ENCODE measurements at places on chromosomes 7 and 10.

DNA sequence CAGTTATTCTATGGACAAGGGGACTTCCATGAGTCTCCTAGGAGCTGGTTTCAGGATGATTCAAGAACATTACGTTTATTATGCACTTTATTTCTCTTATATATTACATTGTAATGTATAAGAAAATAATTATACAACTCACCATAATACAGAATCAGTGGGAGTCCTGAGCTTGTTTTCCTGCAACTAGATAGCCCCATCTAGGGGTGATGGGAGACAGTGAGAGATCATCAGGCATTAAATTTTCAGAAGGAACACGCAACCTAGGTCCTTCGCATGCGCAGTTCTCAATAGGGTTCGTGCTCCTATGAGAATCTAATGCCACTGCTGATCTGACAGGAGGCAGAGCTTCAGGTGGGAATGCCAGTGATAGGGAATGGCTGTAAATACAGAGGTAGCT is 137.9 kb downstream of the ANKRD30A start:
- no peak for DNase-seq

DNA sequence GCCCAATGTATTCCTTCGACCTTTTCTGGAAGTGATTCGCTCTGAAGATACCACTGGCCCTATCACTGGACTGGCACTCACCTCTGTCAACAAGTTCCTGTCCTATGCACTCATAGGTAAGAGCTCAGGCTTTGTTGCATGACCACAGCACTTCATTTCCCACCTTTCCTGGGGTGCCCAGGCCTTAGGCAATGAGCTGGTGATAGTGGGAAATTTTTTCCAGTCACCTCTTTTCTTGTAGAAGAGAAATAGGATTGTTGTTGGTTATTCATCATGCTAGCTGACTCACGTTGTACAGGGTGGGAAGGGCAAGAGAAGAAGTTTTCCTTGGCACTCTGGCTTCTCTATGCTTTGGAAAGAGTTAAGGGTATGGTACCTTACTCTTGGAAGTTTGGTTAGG is 51.4 kb upstream of the NFKB2 start:
- DNase-seq: no peak

- DNase-seq: no peak
Observed at GRCh38 chr10:69465457-69466157, 14.3 kb downstream of the TSPAN15 start.

DNA sequence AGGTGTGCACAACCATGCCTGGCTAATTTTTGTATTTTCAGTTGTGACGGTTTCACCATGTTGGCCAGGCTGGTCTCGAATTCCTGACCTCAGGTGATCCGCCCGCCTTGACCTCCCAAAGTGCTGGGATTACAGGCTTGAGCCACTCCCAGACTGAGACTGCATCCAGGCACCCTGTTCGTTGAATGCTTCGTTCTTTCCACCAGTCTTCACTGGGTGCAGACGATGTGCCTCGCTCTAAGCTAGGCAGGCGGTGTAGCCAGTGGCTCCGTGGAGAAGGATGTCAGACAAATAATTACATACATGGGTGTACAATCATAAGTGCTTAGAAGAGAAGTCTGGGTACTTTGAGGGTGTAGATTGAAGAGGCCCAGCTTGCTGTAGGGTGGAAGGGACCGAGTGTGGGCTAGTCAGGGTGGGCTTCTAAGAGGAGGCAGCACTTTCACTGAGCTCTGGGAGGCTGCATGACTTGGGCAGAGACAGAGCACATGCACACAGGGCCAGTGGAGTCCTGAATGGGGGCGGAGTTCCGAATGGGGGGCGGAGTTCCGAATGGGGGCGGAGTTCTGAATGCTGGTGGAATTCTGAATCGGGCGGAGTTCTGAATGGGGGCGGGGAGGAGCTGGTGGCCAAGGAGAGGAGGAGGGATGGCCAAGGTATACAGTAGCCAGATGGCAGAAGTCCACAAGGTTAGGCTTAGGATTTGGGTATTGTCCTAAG is 74.3 kb downstream of the COL26A1 start:
- no peak for DNase-seq

- no peak for DNase-seq
Observed at GRCh38 chr7:106772655-106773108, 92.4 kb upstream of the PIK3CG start.

DNA sequence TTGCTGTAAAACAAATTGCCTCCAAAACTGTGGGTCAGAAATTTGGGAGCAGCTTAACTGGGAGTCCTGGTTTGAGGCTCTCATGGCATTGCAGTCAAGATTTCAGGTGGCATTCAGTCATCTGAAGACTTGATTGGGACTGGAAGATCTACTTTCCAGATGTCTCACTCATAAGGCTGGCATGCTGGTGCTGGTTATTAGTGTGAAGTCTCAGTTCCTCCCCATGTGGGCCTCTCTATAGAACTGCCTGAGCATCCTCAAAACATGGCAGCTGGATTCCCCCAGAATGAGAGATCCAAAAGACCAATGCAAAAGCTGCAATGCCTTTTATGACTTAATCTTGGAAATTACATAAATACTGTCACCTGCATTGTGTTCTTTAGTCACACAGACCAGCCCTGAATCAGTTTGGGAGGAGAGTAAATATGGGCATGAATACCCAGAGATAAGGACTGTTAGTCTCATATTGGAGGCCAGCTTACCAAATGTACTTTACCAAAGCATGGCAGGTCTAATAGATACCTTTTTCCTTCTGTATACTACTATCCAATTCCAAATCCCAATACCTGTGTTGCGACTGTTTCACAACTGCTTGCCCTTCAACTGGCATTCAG is 6.5 kb upstream of the HERPUD2 start:
- DNase-seq: no peak

- DNase-seq: no peak
Observed at GRCh38 chr7:154566877-154567276, 436.0 kb downstream of the PAXIP1 start.

- no peak for DNase-seq
Observed at GRCh38 chr7:77863860-77864259, 65.3 kb downstream of the PHTF2 start.

DNA sequence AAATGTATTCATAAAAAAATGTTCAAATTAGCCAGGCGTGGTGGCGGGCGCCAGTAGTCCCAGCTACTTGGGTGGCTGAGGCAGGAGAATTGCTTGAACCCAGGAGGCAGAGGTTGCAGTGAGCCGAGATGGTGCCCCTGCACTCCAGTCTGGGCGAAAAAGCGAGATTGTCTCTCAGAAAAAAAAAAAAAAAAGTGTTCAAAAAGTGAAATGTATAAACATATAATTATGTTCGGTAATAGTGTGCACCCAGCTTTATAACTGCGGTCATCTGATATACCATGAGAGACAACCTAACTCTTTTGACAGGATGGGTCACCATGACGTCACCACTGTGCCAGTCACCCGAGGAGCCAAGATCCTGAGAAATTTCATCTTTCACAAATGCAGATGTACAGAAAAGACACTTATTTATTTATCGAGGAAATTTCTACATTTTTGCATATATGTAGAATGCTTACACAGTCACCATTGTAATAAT is 594 bp upstream of the RP9 start:
- no peak for DNase-seq

DNA sequence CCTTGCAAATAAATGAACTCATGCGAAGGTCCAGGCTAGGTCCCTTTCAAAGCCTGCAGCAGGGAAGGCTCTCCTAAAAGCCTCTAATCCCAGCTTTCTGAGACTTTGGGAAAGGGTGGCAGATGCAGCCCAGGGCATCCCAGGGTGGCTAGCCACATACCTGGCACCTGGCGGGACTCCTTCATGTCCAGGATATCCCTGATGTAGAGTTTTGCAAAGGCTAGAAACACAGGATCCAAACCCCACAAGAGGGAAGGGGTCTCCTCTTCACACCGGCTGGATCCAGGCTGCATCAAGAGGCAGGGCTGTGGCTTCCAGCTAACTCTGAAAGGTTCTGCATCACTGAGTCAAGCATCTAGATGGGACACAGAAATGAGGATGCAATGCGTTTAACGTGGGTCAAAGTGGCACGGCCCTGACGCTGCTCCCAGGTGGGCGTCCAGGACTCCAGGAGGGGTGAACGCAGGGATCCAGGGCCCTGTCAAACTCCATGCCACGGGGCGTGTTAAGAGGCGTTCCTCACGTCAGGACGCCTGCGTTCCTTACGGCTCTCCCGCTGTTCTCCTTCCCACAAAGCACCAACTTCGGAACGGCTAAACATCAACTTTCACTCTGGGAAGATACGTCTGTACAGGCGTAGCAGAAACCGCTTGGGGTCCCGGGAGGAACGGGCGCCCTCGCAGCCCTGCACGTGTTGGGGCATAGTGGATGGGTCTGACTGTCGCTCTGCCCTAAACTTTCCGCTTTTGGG is 507 bp downstream of the STN1 start:
- no peak for DNase-seq

- DNase-seq: no peak
Observed at GRCh38 chr7:71442492-71443190, 310.7 kb downstream of the GALNT17 start.

DNA sequence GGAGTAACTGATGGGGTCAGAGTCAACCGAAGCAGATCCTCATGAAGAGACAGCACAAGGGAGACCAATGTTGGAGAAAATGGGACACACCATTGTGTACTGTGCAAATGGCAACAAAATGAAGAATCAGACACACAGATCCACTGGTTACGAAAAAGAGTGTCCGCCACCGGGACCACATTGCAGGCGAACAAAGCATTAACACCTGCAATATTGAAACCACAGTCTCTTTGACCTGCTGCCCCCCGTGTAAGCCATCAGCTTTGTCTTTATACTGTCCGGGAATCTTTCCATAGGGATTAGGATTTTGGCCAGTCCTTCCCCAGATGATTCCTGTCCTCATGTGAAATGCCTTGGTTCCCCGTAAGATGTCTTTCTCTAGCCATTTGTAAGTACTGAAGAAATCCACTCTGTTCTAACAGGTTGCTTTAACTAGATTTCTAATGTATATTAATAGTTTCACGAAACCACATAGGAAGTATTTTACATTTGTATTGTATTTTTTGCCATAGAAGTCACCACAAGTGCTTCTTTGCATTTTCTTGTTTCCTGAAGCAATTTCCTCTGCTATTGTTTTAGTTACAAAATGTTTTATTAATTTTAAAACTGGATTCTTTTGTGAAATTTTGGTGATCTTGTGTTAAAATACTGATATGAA is 140.8 kb upstream of the NFE2L3 start:
- no peak for DNase-seq

DNA sequence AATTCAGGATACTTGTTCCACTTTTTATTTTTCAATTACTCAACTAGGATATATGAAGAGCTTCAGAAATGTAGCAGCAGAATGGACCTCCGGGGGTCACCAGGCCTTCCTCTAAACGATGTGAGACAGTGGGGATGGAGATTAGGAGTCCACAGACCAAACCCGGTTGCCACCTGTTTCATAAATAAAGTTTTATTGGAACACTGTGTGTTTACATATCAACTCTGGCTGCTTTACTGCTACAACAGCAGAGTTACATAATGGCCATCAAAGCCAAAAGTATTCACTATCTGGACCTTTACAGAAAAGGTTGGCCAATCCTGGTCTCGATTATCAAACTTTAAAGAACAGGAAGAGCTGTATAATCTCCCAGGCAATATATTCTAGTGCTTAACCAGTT is 30.8 kb downstream of the RAPGEF5 start:
- DNase-seq: no peak

DNA sequence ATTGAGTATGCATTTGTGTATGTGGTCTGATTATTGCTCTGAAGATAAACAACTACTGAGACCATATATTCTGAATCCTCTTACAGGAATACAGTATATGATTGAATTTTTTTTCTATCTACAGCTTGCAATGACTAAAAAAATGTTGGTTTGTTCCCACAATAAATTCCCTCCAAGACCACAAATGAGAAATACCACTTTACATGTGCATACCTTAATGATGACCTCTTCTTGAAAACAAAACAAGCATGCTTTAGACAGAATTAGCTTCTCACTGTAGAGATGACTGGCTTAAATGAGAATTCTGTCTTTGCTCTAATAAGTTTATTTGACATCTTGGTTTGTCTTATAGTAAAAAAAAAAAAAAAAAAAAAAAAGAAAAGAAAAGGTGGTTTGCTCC is 241.5 kb downstream of the PCDH15 start:
- no peak for DNase-seq

- no peak for DNase-seq
Observed at GRCh38 chr10:34628174-34628796, 186.8 kb downstream of the PARD3 start.

GRCh38 chr10:117271427-117271826 is 30.5 kb downstream of the SLC18A2 start:
- DNase-seq: no peak

DNA sequence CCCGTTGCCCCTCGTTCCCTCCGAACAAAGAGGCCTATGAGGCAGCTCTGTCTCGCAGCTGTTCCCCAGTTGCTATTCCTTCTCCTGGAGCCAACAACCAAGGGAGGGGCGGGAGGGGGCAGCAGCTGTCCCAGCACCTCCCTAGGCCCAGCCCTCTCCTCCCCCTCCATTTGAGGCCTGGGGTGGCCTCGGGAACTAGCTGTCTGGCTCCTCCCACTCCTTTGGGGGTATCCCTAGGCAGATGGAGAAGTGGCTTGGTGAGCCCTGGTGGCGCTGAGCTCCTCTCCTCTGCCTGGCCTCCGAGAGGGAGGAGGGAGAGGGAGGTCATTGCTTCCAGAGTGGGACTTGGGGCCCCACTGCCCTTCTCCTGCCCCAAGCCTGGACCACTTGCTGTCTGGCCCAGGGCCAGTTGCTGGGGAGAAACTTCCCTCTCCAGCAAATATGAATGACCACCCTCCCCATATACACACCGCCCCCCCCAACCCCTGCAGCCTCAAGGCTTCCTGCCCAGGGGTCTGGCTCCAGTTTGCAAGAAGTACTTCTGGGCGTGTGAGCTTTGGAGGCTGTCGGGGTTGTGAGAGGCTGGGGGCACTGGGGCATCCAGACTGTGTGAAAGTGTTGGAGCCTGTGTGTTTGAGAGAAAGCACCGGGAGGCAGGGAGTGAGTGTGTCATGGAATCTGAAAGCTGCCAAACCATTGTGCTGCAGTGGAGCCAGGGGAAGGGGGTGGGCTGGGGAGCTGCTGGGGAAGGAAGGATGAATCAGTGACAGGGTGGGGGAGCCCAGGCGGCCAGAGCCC is 3.1 kb downstream of the FLNC start:
- no peak for DNase-seq

GRCh38 chr10:12420530-12421120 is 71.3 kb downstream of the CAMK1D start:
- no peak for DNase-seq

- no peak for DNase-seq
Observed at GRCh38 chr7:46830-47140, 145.6 kb upstream of the FAM20C start.

DNA sequence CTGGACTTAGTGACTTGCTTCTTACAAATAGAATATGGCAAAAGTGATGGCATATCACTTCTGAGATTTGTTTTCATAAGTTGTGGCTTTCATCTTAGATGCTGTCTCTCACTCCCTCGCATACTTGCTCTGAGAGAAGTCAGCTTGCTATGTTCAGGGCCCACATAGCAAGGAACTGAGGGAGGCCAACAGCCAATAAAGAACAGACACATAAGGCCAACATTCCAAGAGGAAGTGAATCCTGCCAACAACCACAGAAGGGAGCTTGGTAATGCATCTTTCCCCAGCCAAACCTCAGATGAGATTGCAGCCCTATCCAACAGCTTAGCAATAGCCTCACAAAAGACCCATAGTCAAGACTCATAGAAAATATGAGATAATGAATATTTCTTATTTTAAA is 39.2 kb upstream of the DMTF1 start:
- no peak for DNase-seq

All from T-helper 1 cell (primary cell).